ENCODE measurements at places on chromosomes 2 and 18. TPM values are rescaled to one million over a fixed set of nuclear protein-coding genes. Genes with fewer than 3 reads are reported as not detected.

DNA sequence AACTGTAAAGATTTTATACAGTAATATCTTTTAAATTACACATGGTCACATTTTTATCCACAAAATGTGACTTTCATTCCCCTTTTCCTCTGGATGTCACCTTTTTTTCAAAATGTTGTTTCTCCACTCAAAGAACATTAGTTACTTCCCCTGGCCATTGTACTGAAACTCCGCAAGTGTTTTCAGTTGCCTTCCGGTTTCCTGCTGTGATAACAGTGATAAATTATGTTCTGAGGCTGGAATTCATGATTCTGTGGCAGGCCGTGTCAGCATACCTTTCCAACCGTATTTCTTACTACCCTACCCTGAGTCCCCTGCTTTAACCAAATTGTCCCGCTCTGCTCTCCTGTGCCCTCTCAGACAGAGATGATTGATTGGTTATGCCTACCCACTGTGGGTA, 53.5 kb downstream of the MGAT5 start:
- DNase-seq = peak; percentile 66

DNA sequence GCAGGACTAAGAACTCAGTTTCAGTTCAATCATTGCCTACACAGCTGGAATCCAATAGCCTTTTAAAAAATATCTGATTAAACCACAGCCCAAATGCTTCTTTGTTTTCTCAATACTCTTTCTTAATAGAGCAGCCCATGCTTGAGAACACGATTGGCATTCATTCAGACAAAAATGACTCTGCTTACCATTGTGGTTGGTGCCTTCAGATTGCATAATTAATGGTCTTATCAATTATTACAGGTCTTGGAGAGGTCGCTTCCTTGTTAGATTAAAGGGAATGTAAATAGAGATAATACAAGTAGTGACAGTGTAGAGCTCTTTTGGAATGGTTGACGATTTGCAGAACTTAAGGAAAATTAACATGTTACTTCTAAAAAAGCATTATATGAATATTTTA, 107.2 kb downstream of the RNF152 start:
- DNase-seq = no peak

The MDH1 gene
- 440 TPM for total RNA-seq

The TUBB8B gene
- total RNA-seq = not detected

The TEX44 gene
- not detected for total RNA-seq

DNA sequence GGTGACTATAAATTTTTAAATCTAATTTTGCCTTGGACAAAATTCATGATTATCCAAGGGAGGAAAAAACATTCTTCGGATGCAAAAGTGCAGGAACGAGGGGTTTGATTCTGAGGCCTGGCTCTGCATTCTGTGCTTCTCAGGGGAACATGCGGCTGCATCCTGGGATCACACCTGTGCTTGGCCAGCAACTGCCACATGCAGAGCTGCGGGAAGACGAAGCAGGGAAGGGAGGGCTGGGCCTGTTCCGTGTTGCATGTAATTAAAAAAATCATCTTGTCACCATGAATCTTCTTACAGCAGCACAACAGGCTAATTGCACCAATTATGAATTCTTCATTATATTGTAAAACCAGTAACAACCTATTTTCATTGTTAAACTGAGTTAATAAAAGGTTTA, 158.0 kb upstream of the ALKAL2 start:
- DNase-seq = no peak

GRCh38 chr2:62175728-62176127, 20.2 kb upstream of the B3GNT2 start:
- no peak for DNase-seq

DNA sequence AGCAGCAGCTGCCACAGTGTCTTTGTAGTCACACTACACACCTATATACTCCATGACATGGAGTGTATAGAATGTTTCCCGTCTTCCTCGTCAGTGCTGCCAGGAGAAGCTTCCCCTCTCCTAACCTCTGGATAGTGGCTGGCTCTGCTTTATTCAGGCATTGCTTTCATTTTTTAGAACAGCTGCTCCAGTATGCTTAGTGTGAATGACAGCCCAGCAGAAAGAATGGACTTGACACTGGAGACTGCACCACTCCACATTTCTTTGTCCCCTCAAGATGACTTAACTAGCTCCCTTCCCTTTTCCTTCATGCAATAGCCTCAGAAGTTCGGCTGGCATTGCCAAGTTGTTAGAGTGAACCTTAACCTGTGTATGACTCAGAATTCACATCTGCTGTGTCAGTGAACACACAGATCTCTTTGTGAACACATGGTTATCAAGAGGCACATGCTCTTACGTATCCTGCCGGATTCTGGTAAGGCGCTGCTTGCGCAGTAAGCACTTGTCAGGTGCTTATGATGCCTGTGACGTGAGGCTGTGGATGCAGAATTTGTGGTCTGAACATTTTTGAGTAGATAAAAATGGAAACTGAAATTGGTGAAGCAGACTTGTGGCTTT, 73.9 kb downstream of the NEDD4L start:
- DNase-seq = peak; percentile 52

- DNase-seq = no peak
These were observed 16.6 kb downstream of the NCKAP1 start for GRCh38 chr2:183021613-183022012.

GRCh38 chr2:197075754-197076337, 149.3 kb upstream of the PGAP1 start:
- DNase-seq = no peak

All from A172 (cell line).